Tibial artery (tissue), 4 donors: ENCODE measurements at places on chromosomes 7 and 10.

- no peak for DNase-seq
Observed at GRCh38 chr10:132341781-132342180, 9.8 kb downstream of the LRRC27 start.

DNA sequence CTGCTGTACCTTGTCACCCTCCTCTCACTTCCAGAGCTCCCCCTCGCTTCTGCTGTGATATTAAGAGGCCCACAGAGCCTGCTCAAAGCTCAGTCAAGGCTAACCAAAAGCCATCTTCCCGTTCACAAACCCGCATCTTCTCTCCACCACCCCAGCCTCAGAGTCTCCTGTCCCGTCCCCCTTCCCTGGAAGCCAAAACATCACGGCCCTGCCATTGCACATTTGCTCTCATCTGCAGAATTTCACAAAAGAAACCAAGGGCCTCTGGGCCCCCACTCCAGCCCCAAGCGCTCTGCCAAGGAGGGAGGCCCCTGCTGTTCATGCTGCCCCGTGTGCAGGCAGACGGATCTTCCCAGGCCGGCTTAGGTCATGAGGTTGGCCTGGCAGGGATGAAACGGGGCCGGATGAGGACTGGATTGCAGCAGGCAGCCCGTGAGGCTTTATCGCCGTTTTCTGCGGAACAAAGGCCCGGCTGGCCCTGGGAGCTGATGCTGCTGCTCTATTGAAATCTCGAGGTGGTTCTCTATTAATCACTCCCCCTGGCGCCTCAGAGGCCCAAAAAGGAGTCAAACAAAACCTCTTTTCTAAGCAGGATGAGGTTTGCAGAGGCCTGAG, 31.6 kb upstream of the FOXK1 start:
- DNase-seq = no peak

DNA sequence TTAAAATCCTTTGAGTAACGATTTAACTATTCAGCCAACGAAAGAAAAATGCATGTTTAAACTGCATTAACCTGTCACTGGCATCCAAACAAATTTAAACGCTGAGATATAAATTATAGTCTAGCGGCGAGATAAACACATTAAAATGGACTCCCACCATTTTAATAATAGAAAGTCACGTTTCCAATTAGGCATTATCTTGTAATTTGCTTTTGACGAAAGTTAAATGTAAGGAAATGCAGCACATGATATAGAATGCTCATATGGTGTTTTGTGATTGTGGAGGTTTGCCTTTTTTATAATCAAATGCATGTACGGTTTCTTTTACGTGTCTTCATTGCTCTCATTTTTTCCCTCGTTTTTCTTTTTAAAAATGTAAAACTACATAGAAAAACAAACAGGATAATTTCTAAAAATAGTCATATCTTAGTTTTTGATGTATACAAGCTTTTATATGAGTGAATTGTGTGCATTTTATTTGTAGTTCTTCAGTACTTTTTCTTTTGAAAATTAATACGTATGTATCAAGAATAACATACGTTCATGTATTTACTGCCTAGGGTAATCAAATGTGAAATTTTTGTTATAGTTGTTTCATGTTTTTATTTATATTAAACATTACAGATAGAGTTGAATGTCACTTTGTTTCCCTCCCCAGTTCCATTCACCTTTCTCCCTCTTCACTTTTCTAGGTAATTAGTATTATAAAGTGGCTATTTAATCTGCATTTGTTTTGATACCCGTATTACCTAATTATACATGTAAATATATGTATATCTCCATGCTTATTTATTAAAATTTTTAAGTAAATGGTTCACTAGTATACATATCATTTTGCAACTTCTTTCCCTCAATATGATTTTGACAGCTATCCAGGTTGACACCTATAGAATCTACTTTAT, 1.1 kb upstream of the KLF14 start:
- no peak for DNase-seq

GRCh38 chr10:113917636-113918035, 63.2 kb downstream of the NHLRC2 start:
- DNase-seq = no peak

GRCh38 chr10:61857746-61858145, 43.8 kb upstream of the ARID5B start:
- DNase-seq = no peak

DNA sequence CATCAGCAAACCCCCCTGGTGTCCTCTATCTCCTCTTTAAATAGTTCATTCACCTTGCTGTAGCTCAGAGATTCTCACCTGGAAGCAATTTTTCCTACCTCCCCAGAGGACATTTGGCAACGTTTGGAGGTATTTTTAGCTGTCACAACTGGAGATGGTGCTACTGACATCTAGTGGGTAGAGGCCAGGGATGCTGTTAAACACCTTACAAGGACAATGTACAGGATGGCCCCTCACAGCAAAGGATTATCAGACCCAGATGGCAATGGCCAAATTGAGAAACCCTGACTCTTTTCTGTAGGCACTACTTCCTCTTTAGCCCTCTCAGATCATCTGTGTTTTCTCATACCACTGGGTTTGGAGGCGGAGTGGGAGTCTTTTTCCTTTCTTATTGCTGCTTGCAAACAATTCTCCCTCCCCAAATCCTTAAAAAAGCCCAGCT, 13.2 kb upstream of the TRA2A start:
- no peak for DNase-seq

- DNase-seq = no peak
Observed at GRCh38 chr10:30637881-30638467, 8.4 kb upstream of the LYZL2 start.

DNA sequence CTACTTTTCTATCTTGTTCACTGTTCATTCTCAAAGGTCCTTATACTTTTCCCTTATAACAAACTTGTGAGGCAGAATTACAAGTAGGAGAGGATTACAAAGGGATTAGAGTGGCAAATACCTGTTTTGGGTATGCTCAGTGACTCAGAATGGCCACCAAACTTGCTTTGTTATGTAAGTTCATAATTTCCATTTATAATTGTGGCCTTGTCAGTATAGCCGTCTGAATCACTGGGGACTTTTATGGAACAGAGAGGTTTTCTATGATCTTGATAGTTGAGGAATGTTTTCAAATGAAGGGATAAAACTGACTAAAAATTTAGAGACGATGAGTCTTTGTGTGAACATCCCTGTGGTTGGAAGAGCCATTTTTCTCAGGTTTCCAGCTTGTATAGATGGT, 116.2 kb downstream of the SND1 start:
- DNase-seq = no peak

DNA sequence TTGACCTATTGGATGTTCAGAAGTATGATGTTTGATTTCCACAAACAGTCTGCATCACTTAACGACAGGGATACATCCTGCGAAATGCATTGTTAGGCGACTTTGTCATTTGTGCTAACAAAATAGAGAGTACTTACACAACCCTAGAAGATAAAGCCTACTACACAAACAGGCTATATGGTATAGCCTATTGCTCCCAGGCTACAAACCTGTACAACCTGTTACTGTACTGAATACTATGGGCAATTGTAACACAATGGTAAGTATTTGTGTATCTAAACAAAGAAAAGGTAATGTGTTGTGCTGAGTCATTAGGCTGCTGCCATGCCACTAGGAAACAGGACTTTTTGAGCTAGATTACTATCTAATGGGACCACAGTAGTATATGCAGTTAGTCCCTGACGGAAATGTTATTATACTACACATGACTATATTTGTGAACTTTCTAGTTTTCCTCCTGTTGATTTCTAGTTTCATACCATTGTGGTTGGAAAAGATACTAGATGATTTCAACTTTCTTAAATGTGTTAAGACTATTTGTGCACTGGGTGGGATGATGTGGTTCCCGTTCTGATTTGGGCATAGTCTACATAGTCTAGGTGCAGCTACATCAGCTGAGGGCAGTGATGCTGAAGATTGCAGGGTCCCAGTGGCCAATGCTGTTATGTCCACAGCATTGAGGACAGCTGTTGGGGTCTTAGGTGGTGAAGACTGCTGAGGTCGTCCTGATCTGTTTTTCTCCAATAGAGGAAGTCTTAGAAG, 161.7 kb downstream of the HTR7 start:
- no peak for DNase-seq

GRCh38 chr10:70145666-70146488, 623 bp downstream of the TYSND1 start:
- DNase-seq = peak; percentile 82

GRCh38 chr10:88130912-88131311, 267.5 kb downstream of the PTEN start:
- no peak for DNase-seq

GRCh38 chr10:110150046-110150445, 57.4 kb upstream of the MXI1 start:
- no peak for DNase-seq

- no peak for DNase-seq
Observed at GRCh38 chr10:124251317-124252065, 158.1 kb upstream of the CHST15 start.

DNA sequence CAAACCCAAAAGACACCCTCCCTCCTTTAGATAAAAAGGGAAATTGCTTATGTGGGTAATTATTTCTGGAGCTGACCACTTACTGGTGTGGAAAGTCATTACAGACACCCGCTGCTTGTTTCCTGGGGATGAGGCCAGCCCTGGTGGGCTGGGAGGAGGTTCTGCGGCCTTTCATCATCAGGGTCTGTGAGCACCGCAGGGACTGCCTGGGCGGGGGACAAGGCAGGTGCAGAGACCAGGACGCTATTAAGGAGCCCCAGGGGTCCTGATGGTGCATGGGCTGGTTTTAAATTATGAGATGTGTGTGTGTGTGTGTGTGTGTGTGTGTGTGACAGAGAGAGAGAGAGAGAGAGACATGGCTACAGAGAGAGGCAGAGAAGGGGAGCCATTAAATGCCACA, 171.2 kb downstream of the DNAJB6 start:
- no peak for DNase-seq

GRCh38 chr7:6631605-6632004, 5.5 kb upstream of the ZNF316 start:
- no peak for DNase-seq

GRCh38 chr7:20744954-20745446, 41.7 kb downstream of the SP8 start:
- no peak for DNase-seq

DNA sequence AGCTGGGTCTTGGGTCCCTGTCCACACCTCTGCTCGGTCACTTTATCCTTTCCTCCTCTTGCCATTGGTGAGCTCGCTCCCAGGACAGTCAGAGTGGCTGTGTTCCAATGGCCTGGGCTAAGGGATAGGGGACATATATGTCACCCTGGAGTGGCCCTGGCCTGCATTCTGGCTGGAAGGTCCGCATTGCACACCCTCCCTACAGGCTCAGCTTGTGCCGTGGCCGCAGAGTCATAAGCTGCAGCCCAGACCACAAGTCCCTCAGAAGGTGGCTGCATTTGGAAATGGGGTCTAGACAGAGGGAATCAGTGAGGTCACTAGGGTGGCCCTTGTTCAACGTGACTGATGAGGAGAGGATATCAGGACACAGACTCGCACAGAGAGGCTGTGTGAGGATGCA, 363.8 kb upstream of the SHH start:
- no peak for DNase-seq

DNA sequence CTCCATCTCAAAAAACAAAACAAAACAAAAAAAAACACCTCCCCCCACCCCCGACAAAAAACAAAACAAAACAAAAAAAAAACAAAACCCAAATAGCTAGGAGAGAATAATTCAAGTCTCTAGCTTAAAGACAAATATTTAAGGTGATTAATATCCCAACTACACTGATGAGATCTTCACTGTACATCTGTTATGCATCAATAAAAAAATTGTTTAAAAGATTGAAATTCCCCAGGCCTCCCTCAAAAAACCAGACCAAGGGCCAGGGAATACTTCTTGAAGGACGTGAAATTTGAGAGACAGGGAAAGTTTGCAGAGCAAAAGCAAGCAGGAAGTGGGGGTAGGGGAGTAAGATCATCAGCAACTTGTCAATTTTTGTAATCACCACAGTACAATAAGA, 232.6 kb downstream of the REEP3 start:
- DNase-seq = no peak

- no peak for DNase-seq
Observed at GRCh38 chr10:97468162-97468561, 22.2 kb downstream of the ZDHHC16 start.

DNA sequence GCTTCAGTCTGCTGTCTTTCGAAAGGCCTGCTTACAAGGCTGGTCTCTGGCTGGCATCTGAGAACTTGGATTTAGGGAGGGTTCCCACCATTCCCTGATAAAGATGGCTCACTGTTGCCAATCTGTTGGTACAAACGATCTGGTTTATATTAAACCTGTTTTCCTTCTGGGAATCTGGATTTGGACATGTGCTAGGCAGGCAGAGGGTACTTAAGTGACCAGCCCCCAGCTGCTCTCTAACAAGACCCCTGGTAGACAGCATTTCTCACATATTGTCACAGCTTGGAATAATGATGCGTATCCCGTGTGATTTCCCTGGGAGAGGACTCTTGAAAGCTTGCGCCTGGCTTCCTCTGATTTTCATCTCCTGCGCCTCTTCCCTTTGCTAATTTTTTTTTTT, 21.6 kb downstream of the YWHAG start:
- peak; percentile 10 for DNase-seq

DNA sequence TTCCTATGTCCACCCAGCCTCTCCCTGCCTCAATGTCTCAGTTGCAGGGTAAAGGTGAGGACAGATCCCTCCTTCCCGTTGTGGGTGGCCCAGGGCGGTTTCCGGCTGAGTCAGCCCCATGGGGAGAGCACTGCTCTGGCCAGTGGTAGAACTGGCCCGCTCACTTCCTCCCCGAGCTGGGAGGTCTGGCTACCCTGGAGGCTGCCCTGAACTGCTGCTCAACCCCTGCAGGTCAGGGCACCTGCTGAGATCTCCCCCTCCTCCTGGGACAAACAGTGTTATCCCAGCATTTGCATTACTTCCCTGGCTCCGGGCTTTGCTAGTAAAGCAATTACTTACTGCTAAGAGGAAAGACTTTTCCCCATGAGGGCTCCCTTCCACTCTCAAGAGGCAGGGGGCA, 21.4 kb upstream of the IMPDH1 start:
- DNase-seq = no peak

GRCh38 chr7:148912151-148912550, 28.1 kb upstream of the EZH2 start:
- DNase-seq = no peak

DNA sequence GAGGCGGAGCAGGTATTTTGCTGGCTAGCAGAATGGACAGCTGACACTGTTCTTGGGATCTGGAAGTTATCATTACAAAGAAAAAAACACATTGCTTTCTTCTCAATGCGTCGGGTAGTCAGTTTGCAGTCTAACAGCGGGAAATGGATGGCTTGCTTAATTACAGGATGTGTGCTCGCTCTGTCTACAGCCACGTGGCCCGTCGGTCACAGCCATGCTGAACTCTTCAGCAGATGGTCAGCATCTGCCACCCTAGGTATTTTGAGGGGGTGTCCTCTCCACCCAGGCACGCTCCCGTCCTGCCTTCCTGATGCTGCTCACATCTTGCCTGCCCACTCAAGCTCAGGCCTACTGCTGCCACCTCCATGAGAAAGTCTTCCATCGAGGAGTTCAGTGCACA, 20.4 kb upstream of the INMT start:
- no peak for DNase-seq

GRCh38 chr7:80821771-80822319, 97.0 kb downstream of the SEMA3C start:
- no peak for DNase-seq

- DNase-seq = no peak
Observed at GRCh38 chr10:111335826-111336225, 259.0 kb downstream of the ADRA2A start.
